ENCODE measurements at places on chromosomes 12 and 14.

GRCh38 chr14:54653712-54654469 is 87.0 kb downstream of the SAMD4A start:
- no peak for DNase-seq

DNA sequence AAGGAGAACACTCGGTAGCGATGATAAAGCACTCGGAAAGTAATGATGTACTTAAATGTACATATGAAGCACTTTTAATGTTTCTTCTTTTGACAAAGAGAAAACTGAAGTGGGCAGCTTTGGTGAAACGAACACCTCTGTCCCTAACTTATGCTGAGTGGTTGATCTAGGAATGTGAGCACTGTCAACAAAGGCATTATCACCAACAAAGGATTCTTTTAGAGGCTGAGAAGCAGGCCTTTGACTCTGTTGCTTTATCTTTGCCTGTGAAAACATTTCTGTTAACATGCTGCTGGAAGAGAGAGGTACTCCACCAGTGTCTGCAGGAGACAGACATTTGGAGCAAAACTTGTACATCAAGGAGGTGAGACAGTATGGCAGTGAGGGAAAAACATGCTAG is 103.2 kb upstream of the VRK1 start:
- DNase-seq: no peak

- no peak for DNase-seq
Measured at GRCh38 chr12:70590549-70591226, 46.5 kb downstream of the PTPRB start.

- DNase-seq: no peak
Measured at GRCh38 chr14:55915456-55915855, 202.8 kb upstream of the PELI2 start.

GRCh38 chr12:111664499-111664898 is 21.3 kb downstream of the BRAP start:
- no peak for DNase-seq

GRCh38 chr14:50560931-50561285 is 963 bp downstream of the ATL1 start:
- DNase-seq: peak; percentile 19

DNA sequence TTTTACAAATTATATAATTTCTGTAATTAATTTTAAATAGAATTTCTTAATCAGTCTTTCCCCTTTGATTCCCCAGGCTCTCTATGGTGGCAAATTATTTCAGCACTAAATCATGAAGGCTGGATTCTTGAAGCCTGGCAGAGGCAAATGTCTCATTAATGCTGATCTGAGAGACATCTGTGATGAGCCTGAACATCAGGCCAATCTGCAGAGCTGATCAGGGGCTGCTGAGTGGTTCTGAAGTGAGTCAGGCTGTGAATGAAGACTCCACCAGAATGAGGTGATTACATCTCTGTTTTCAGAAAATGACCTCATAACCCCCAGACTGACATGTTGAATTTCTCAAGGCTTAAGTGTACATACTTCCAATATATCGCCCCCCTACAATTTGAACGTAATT is 124.2 kb upstream of the MIS18BP1 start:
- no peak for DNase-seq

DNA sequence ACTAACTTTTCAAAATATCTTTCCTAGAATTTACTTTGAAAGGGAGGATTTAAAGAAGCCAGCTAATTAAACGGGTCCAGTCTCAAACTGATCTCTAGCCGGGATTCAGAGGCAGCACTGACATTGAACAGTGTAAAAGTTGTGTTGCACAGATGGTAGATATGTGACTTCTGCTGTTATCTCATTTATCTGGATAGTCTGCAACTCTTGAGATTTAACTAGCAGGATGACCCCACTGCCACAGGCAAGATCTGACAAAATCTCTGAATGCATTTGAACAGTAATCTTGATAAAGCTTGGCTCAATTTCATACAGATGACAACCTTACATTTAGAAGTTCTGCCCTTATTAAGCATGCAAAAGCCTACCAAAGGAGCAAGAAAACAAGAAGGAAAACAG is 138.0 kb upstream of the CPNE8 start:
- no peak for DNase-seq

DNA sequence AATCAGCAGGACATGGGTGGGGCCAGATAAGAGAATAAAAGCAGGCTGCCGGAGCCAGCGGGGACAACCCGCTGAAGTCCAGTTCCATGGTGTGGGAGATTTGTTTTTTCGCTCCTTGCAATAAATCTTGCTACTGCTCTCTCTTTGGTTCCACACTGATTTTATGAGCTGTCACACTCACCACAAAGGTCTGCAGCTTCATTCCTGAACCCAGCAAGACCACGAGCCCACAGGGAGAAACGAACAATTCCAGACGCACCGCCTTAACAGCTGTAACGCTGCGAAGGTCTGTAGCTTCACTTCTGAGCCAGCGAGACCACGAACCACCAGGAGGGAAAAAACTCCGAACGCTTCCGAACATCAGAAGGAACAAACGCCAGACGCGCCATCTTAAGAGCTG is 2.8 kb upstream of the CNIH1 start:
- no peak for DNase-seq

DNA sequence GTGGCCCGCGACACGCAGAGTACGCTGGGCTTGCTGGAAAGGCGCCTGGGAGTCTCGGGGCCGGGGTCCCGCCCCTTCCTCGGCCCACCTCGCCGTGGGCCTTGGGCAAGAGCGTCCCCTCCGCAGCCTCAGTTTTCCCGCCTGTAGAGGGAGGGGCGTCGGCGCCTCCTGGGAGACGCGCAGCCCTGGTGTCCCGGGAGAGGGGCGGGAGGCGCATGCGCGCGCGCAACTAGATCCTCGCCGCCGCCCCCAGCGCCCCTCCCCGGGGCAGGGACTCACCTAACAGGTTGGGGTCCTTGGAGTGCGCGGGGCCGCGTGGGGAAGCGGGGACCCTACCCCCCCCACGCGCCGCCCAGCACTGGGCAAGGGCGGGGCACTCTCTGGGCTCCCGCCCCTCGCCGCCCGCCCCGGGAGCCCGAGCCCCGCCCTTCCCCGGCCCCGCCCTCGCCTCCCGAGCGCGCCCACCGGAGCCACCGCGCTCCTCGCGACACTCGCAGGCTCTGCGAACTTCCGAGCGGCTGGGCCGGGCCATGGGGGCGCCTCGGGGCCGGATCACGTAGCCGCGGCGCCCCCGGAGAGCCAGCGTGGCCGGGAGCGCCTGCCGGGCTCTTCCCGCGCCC is at the start of gene KIF26A:
KIF26A (plus strand) TSS at position 490 of the 620 bp plus-strand sequence. CDS start 136 bp downstream, outside the sequence.
- no peak for DNase-seq

DNA sequence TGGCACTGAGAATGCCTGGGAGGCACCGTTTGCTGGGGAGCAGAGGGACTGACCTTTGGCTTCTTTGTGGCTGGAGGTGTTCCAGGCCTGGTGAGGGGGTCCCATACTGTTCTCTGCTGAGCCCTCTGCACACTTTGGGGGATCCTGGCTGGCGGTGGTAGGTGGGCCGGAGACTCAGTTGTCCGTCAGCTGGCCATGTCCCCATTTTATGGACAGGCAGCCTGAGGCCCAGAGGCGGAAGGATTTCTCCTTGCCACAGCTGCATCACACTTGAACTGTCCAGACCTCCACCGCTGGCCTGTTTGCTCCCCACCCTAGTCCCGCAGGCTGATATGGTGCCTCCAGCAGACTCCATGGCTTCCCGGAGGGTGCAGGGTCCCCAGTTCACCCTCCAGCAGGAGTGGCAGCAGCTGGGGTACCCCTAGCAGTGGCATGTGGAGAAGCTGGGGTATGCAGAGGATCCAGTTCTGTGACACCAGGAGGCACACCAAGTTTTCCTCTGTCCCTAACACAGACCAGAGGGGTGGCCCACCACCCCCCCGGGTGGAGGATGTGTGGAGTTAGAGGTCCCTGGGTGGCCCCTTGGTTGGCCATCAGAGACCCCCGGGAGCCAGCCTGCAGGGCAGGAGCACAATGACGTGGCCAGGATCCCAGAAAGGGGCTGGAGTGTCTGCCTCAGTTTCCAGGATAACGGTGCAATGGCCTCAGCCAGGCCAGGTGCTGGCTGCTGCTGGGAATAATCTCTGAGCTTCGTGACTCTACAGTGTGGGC is 14.8 kb downstream of the SLC25A29 start:
- DNase-seq: no peak

DNA sequence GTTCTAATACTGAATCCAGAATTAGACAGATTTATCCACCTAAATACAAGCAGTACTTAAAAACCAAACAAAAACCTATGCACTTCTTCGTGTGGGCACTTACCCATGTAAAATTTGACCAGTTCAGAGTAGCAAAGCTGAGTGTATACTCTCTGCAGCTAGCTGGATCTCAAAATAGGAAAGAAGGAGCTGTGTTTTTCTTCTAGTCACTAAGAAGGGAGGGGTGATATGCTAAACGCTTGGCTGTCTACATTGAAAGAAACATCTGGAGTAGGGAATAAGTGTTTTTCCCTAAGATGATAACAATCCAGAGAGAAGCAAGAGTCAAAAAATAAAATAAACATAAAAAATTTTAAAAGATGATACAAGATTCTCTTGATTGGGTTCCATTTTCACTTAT is 20.0 kb downstream of the RBMS2 start:
- no peak for DNase-seq

DNA sequence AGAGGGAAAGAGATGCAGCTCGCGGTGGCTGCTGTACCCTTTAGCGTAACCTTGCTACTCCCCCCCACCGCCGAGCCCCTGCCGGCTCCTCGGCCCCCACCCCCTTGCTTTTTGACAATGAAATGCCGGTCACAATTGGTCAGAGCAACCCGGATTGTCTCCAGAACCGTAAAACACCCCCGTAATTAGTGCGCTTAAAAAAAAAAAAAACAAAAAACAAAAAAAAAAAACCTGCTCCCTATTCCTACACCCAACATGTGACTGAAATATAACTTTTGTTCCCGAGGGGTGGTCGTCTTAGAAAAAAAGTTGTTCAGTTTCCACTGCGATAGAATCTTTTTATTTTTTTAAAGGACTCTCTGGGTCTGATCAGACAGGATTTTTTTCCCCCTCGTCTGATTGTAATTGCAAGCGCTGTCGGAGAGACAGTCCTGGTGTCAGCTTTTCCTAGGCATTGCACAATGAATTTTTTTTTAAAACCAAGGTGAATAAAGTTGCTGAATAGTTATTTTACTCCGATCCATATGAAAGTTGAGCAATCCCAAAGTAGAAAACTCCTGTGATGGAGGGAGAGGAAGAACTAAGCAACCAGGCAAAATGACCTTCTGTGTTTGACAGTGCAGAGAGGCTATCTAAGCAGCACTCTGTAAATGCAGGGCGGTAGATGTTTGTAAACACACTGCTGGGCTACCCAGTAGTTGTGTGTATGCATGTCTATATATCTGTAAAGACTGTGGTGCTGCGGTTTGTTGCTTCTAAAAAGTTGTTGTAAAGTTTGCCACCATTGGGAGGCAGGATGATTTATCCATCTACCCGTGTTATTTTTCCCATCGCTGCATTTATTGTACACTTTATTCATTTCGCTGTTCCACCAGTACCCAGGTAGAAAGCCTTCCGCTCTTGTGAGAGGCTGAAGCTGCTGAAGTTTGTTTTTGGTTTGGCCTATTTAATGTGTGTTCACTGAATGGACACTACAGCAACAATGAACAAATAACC is 1.1 kb downstream of the ETV6 start:
- DNase-seq: no peak

- no peak for DNase-seq
Measured at GRCh38 chr12:24534622-24535021, 414.3 kb downstream of the BCAT1 start.

GRCh38 chr12:67709367-67709954 is 60.9 kb downstream of the DYRK2 start:
- DNase-seq: no peak

- DNase-seq: no peak
Measured at GRCh38 chr12:94571556-94571955, 78.8 kb downstream of the TMCC3 start.

- no peak for DNase-seq
Measured at GRCh38 chr12:94707892-94708291, 57.5 kb upstream of the TMCC3 start.

DNA sequence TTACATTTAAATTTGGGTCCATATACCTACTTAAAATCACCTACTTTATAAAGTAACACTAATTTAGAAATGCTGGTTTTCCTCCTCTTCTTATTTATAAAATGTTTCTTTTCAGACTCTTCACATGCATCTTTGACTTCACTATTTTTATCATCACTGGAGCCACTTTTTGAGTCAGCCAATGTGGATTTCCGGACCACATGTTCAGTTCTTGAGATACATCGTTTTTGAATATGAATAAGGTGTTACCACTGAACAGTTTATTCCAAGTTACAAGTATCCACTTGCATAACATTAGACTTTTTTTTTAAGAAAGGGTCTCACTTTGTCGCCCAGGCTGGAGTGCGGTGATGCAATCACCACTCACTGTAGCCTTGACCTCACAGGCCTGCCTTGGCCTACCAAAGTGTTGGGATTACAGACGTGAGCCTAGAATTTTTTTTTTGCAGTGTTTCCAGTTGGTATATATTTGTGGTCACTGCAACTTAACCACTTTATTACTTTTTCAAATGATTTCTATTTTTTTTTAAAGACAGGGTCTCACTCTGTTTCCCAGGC is 5.7 kb downstream of the FNTB start:
- no peak for DNase-seq

GRCh38 chr14:65817011-65817410 is 404.5 kb downstream of the FUT8 start:
- no peak for DNase-seq

GRCh38 chr12:25794571-25794970 is 163.9 kb upstream of the RASSF8 start:
- no peak for DNase-seq

DNA sequence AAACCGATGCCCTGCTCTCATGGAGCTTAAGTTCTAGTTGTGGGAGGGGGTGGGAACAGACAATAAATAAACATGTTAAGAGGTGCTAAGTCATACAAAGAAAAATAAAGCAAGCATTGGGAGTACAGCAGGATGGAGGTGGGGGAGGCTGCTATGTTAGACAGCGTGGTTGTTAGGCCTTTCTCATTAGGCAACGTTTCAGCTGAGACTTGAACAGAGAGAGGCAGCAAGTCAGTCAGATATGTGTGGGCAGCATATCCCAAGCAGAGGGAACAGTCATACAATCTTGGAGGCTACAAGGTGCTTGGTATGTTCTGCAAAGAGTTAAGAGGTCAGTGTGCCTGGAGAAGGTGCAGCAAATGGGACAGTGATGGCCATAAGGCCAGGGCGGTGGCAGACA is 97.7 kb upstream of the CCDC196 start:
- DNase-seq: no peak

GRCh38 chr12:126233625-126234024 is 1168.4 kb downstream of the AACS start:
- DNase-seq: no peak

DNA sequence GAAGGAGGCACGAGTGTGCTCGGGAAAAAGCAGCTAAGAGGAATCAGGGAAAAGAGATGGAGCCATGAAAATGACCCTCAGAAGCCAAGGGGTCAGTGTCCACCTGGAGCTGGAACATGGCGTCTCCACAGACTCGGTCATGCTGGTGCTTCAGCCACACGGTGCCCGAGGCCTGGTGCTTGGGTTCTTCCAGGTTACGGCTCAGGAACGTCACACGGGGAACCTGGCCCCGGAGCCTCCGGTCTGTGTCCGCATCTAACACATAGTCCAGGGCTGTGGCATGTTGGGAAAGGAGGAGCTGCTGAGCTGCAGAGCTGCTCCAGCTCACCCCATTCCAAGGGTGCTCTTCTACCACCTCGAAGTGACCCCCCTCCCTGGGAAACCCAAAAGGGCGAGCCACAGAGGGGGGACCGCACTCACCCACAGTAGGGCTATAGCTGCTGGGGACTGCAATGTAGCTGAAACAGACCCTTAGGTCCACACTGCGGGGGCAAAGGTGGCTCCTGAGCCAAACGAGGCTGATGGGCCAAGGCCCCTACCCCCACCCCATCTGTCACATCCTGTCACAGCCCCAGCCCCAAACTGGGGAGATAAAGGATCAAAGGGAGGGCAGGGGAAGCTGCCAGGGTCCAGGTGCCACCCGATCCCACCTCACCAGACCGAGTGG is 10.8 kb downstream of the ITGA7 start:
- DNase-seq: no peak

Data from activated T-cell treated with anti-CD3 and anti-CD28 coated beads for 1 hour (primary cell).